Activated CD8-positive, alpha-beta memory T cell treated with anti-CD3 and anti-CD28 coated beads for 36 hours (primary cell): ENCODE measurements at places on chromosomes 16 and 17. TPM values are rescaled to one million over a fixed set of nuclear protein-coding genes. Genes with fewer than 3 reads are reported as not detected.

The GRB7 gene
- total RNA-seq, result not detected

The ODF4 gene
- not detected for total RNA-seq

The PRR29 gene
- 0.59 TPM for total RNA-seq

The MYH13 gene
- not detected for total RNA-seq

The ADCY7 gene
- 85.1 TPM for total RNA-seq

The USH1G gene
- not detected for total RNA-seq

The OR2C1 gene
- not detected for total RNA-seq

The HBA1 gene
- total RNA-seq, result not detected

The RNF222 gene
- total RNA-seq, result not detected

The ARHGAP23 gene
- total RNA-seq, result 0.27 TPM

The DPEP1 gene
- not detected for total RNA-seq

The KRT33A gene
- total RNA-seq, result not detected

The PRSS33 gene
- 0.13 TPM for total RNA-seq

The ARL4D gene
- total RNA-seq, result 2.6 TPM

The SYNRG gene
- total RNA-seq, result 35.8 TPM

The GPR142 gene
- total RNA-seq, result not detected

The KRT10 gene
- 44.6 TPM for total RNA-seq

The SLC12A3 gene
- not detected for total RNA-seq

The KRTAP4-4 gene
- not detected for total RNA-seq

The NTN3 gene
- not detected for total RNA-seq
